Stimulated activated CD4-positive, alpha-beta T cell treated with anti-CD3 and anti-CD28 coated beads, Interleukin-4, amount 100 ng/mL, for 48 hours (primary cell): ENCODE measurements at places on chromosomes 3 and 15.

DNA sequence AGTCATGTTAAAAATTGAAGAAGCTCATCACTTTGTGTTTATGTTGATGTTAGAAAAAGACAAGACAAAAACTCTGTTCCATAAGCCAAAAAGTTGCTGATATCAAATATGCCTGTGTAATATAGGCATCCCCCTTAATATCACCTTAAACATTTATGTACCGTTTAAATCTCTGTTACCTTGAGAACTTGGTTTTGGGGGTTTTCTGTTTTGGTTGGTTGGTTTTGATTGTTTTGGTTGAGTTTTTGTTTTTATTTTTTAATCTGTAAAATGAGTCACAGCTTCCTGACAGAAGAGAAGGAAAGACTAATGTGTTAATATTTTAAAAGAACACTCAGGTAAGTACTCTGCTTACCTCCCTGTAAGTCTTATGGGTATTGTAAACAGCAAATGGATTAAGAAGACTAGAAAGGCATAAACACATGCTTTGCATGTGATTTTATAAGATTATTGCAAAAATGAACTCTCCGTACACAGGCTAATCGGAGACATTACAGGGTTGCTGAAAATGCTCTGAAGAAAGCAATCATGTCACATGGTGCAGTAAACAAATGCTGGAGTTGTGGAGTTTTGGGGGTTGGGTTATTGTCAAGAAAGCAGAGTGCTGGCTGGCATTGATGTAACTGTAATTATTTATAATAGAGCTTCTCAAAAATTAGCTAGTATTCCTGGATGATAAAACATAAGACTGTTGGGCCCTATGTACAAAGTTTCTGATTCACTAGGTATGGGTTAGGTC lies 69.5 kb upstream of the MBNL1 start:
- DNase-seq, result no peak

DNA sequence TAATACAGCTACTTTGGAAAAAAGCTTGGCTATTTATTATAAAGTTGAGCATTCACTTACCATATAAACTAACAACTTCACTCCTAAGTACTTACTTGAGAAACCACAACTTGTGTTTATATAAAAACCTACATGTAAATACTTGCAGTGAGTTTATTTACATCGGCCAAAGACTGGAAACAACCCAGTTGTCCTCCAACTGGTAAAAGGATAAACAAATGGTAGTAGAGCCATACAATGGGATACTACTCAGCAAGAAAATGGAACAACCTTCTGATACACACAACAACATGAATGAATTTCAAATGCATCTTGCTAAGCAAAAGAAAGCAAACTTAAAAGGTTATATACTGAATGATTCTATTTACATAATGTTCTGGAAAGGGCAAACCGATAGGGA lies 63.7 kb downstream of the SLC7A14 start:
- no peak for DNase-seq

DNA sequence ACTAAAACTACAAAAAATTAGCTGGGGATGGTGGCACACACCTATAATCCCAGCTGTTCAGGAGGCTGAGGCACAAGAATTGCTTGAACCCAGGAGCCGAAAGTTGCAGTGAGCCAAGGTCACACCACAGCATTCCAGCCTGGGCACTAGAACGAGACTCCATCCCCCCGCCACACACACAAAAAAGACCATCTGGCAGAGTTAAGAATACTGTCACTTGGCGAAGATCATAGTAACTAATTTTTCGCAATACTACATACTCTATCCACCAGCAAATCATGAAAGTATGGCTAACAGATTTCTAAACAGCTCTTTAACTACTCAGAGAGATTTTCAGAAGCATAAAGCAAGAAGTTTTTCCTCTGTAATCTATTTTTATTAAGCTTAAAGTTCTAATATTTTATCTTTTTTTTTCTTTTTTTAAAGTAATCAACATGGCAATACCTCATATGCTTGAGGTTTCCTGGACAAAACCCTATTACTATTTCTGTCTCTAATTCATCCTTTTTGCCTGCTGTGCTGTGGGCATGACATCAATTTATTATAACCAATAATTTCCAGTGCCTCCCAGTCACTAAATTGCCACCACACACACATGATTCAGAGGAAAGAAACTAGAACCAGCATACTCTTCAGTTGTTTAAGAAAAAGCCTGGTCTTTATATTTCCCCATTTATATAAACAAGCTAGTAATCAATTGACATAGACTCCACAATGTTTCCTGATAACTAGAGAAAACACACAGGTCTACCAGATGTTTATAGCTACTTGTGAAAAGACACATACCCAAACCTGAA lies 46.9 kb downstream of the CHSY1 start:
- no peak for DNase-seq

DNA sequence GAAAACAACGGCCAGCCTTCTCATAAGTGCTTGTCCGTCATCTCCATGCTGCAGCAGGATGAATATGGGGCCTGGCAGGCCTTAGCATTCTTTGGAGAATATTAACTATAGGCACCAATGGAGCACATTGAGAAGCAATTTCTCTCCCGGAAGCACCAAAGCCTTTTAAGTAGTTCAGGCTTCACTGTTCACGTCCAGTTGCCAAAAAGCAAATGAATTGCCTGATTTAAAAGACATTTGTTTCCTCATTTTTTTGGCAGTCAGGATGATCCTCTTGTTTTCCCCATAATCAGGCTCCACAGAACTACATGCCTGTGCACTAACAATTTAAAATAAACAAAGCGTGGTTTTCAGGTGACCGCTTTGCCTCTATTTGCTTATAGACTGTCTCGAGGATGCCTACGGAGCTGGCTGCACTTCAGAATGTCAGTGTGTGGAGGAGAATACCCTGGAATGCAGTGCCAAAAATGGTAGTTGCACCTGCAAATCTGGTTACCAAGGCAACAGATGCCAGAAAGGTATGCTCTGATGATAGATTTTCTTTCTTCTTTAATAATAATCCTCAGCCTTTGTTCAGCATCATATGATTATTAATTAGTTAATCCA lies 725.2 kb upstream of the GOLIM4 start:
- no peak for DNase-seq

- no peak for DNase-seq
Observed at GRCh38 chr15:92617549-92618520, 37.7 kb downstream of the FAM174B start.
